Smooth muscle cell of the pulmonary artery (primary cell): ENCODE measurements at places on chromosomes 4 and X. TPM values are rescaled to one million over a fixed set of nuclear protein-coding genes. Genes with fewer than 3 reads are reported as not detected.

CCNB3 gene
- total RNA-seq, result 0.07 and 0.65 TPM in 2 replicates

MAPK10 gene
- total RNA-seq, result 8.8 and 19.0 TPM in 2 replicates

ATP2B3 gene
- 0.07 and 0.20 TPM in 2 replicates for total RNA-seq

TMEM150C gene
- total RNA-seq, result 0.33 and 0.53 TPM in 2 replicates

GPR50 gene
- total RNA-seq, result not detected in 2 replicates

AFF2 gene
- 0.07 and 0.26 TPM in 2 replicates for total RNA-seq

UGT2B10 gene
- total RNA-seq, result not detected in 2 replicates

CLOCK gene
- total RNA-seq, result 25.3 and 25.5 TPM in 2 replicates

REPS2 gene
- total RNA-seq, result 0.66 and 0.72 TPM in 2 replicates

MAP3K15 gene
- 0.03 and 0.13 TPM in 2 replicates for total RNA-seq

HELT gene
- not detected in 2 replicates for total RNA-seq

SYN1 gene
- total RNA-seq, result 0.07 and 0.36 TPM in 2 replicates

TIGD2 gene
- total RNA-seq, result 4.3 and 8.9 TPM in 2 replicates

TCEAL2 gene
- 0.23 TPM in 1 of 2 replicates, not detected in the other for total RNA-seq

S100P gene
- total RNA-seq, result not detected in 2 replicates

CHIC1 gene
- 8.1 and 10.2 TPM in 2 replicates for total RNA-seq

PIN4 gene
- 6.0 and 9.6 TPM in 2 replicates for total RNA-seq

NDNF gene
- total RNA-seq, result 0.56 and 4.9 TPM in 2 replicates

SLC34A2 gene
- total RNA-seq, result 0.03 TPM in 1 of 2 replicates, not detected in the other

CDX4 gene
- total RNA-seq, result not detected in 2 replicates

ATOH1 gene
- not detected in 2 replicates for total RNA-seq

PWWP3B gene
- total RNA-seq, result 0.13 and 0.66 TPM in 2 replicates

PAGE4 gene
- total RNA-seq, result not detected in 2 replicates

HSFX4 gene
- total RNA-seq, result not detected in 2 replicates

MEPE gene
- not detected in 2 replicates for total RNA-seq

CT45A2 gene
- total RNA-seq, result not detected in 2 replicates

TMEM156 gene
- 0.20 TPM in 1 of 2 replicates, not detected in the other for total RNA-seq

BBS7 gene
- 15.4 and 19.0 TPM in 2 replicates for total RNA-seq

SH2D1A gene
- not detected in 2 replicates for total RNA-seq

XPNPEP2 gene
- 0.10 and 1.2 TPM in 2 replicates for total RNA-seq

C4orf54 gene
- not detected in 2 replicates for total RNA-seq

STOX2 gene
- 1.1 and 1.2 TPM in 2 replicates for total RNA-seq

GPC3 gene
- total RNA-seq, result 0.56 and 19.5 TPM in 2 replicates

ADH1A gene
- not detected in 2 replicates for total RNA-seq

F8A1 gene
- 4.8 and 6.7 TPM in 2 replicates for total RNA-seq
